ELR (cell line): ENCODE measurements at places on chromosomes 5 and 9.
A peak's percentile ranks its signal among the peaks of the same experiment; 100 is the strongest.

- no peak for DNase-seq
These were observed 48.4 kb downstream of the COX7C start for GRCh38 chr5:86665984-86666760.

- no peak for DNase-seq
These were observed 94.1 kb downstream of the APBA1 start for GRCh38 chr9:69578026-69578425.

GRCh38 chr9:130895481-130896232, 955 bp downstream of the QRFP start:
- no peak for DNase-seq

DNA sequence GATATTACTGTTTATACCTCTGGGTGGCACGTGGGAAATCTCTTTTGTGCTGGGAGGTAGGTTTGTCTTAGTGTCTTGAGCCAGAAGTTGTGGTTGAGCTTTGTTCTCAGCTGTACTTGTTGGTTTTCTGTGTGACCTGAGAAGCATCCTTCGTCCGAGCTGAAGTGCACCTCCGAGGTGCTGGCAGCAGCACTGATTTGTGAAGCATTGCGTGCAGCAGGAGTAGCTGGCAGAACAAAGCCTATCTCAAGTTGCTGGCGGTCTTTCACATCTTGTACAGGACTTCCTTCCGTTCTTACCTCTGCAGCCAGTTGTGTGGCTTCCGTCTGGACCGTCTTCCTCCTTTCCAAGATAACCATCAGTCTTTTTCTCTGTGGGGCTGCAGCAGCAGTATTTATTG, 4.3 kb downstream of the PRRC2B start:
- no peak for DNase-seq

- no peak for DNase-seq
These were observed 715.2 kb upstream of the ZNF608 start for GRCh38 chr5:125461641-125462072.

- DNase-seq, result no peak
These were observed 567.4 kb downstream of the PRR16 start for GRCh38 chr5:121031491-121031890.

DNA sequence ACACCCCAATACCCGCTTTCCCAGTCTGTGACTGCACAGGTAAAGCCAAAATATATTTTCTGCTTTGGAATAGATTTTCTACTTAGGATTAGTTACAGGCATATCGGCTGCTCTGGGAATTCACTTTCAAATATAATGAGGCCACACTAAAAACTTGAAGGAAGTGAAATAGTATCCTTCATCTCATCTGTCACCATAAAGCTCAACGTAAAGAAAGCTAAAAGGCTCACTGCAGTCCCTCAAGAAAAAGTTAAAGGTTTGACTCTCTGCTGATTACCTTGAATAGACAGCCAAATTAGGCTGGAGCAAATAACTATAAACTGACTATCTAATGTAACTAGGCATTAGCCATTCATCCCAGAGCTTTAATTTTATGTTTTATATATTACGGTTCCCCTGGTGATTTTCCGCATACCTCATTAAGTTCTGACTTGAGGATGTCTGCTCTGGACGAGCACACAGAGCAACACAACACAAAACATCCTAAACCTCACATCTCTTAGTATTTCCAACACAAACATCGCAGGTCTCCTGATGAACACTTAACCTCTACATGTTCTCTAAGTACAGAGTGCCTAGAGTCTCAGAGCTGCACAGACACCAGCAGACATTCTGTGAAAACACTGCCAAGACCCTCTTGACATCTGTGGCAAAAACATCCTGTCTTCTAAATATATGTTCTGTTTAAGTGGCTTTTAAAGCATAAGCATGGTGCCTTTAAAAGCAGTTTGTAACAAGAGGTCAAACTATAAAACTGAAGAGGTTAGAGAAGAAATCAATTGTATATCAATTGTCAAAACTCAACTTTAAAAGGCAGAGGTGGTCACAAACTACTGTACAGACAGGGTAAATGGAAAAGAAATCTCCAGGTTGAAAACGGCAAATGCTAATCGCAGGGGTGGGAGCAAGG, 35.4 kb downstream of the ELAVL2 start:
- DNase-seq, result no peak

DNA sequence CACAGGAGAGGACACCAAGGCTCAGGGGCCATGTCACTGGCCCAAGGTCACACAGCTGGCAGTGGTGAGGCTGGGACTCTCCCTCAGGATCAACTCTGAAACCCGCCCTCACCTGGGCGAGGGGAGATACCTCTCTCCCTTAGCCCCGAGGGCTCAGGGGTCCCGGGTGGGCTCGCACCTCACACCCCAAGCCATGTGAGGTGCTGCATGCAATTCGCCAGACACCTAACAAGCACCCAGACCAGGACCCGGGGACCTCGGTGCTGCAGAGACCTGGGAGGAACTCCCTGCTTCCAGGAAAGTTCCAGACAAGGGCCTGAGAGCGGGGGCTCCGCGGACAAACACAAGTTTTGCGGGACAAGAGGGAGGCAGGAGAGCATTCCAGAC, 19.3 kb downstream of the BRD3 start:
- DNase-seq, result no peak

GRCh38 chr5:40906351-40906751, 2.9 kb upstream of the C7 start:
- peak; percentile 4 for DNase-seq

DNA sequence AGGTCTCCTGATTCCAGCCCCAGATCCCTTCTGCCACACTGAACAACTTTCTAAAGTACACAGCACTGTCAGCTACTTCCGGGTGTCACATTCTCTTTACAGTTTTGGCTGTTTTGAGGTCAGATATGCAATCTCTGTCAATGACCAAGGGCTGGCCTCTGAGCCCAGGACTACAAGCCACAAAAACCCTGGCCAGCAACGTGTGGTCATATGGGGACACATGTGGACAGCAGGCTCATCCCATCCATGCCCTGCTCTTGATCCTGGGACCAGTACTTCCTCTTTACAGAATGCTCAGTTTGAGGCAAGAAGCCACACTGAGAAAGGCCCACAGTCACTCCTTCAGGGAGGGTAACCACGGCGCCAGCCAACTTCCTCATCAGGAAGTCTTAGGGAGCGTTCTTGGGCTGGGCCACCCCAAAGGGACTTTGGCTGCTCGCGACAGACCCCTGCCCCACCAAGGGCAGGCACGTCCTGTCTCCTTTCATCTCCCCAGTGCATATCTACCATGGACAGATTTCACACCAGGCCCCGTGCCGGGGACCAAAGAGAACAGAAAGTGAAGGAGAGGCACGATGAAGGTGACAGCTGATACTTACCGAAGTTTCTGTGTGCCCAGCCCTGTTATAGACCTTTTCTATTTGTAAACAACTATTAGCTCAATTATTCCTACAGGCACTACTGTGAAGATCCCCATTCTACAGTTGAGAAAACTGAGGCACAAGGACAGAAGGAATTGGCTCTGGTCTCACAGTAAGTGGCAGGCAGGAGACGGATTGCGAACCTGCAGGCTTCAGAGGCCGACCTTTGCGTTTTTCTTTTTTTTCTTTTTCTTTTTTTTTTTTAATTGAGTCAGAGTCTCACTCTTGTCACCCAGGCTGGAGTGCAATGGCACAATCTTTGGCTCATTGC, 37.3 kb downstream of the STK10 start:
- no peak for DNase-seq

DNA sequence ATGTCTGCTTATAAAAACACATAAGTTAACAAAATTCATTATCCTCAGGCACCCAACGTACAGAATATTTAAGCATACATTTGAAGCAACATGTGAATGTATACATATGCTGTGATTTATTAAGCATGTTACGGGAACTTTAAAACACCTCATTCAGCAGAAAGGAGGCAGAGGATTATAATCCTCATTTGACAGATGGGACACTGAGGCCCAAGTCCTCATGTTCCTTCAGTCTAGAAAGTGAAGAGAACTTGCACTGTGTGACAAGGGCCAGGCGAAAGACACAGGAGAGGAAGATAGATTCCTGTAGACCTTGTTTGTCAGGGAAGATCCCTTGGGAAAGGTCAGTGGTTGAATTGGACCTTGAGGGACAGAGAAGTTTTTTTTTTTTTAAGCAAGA, 7.6 kb upstream of the PSMD5 start:
- DNase-seq, result no peak

GRCh38 chr9:21796768-21797167, 5.7 kb upstream of the MTAP start:
- DNase-seq, result peak; percentile 54

DNA sequence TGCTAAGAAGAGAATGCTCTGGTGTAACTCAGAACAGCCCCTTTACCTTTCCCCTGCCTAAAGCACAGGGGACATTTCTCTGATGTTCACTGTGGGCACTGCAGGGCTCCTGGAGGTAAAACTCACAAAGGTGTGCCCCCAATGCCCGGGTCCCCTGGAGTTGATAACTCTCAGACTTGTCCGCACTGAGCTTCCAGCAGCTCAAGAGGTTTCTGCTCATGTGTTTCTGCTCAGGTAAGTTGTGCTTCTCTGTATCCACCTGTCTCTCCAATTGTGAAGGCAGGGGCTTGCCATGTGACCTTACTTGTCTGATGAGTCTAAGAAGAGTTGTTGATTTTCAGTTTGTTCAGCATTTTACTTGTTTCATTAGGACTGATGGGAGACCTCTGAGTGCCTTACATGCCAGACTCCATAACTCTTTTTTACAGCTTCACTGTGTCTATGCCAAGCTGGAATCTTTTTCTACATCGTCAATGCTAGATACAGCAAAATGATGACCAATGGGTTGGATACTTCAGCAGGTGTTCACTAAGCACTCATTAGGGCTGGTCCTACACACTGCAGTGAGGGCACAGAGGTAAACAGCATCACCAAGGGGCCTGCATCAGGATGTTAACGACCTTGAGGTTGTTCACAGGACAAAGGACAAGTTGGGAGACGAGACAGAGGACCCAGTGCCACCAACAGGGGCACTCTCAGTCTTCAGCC, 56.4 kb downstream of the MRPL36 start:
- DNase-seq, result no peak

- peak; percentile 4 for DNase-seq
These were observed 107.6 kb downstream of the RNF180 start for GRCh38 chr5:64273276-64273675.

GRCh38 chr9:114677418-114677817, 4.6 kb downstream of the TEX48 start:
- peak; percentile 100 for DNase-seq

DNA sequence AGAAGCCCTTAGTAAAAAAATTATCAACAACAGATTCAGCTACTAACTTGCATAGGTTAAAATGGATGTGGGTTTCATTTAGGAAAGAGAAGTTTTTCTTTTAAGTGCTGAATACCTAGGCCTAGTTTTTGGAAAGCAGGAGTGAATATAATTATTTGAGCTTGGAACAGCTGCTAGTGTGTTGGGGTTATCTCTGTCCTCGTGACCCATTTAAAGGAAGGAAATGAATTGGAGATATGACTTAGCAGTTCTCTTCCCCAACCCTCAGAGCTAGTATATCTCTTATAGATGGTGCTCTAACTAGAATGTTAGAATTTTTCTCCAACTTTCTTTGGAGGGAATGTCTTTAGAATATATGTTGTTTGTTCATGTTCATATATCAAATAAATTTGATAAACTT, 38.6 kb downstream of the ZNF366 start:
- DNase-seq, result no peak

GRCh38 chr5:158802941-158803341, 296.8 kb downstream of the EBF1 start:
- DNase-seq, result no peak

GRCh38 chr5:135880278-135880677, 15.4 kb downstream of the IL9 start:
- DNase-seq, result peak; percentile 47

DNA sequence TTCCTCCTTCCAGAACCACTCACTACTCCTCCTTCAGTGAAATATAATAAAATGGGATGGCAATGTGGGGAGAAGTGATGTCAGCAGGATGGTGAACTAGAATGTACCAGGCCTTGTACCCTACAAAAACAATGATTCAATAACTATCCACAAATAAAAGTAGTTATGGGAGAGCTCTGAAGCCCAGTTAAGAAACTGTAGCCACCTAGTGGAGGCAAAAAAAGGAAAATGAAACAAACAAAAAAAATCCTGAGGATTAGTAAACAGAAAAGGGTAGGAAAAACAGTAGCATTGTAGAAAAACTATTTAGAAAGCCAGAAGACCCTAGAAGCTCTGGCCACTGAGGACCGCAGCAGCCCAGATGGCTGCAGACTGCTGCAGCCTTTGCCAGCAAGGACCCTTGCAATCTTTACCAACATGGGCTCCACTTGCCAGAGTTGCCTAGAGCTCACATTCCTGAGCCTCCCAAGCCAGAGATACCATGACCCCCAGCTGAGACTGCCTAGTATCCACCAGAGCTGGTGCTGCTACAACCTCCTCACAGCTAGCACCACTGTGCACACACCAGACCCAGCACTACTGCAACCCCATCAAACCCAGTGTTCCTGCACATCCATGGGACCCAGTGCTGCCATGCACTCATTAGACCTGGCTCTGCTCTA, 259.7 kb upstream of the MSX2 start:
- DNase-seq, result no peak

GRCh38 chr9:69573651-69574050, 98.5 kb downstream of the APBA1 start:
- peak; percentile 19 for DNase-seq

DNA sequence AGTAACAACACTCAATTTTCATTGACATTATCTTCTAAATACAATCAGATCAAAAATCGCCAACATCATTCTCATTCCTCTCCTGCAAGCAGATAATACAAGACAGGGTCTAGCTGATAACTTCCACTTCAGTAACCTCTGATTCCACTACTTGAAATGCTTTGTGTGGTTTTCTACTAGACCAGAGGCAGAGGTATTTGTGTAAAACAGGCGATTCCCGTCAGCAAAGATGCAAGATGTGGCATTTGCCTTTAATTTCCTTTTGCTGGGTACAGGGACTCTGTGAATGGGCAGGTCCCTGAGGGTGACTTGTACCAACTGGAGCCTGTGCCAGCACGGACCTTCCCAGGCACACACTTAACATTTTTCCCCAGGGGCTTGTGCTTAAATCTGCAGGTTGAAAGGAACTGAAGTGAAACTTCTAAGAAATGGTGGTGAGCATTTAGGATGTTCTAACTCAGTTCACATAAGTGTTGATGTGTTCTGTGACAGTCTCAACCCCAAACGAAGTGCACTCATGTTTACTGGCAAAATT, 625.5 kb upstream of the WWC1 start:
- no peak for DNase-seq

GRCh38 chr5:163106098-163106497, 331.3 kb upstream of the CCNG1 start:
- no peak for DNase-seq

GRCh38 chr9:134776080-134776796, 104.4 kb upstream of the FCN2 start:
- peak; percentile 36 for DNase-seq

DNA sequence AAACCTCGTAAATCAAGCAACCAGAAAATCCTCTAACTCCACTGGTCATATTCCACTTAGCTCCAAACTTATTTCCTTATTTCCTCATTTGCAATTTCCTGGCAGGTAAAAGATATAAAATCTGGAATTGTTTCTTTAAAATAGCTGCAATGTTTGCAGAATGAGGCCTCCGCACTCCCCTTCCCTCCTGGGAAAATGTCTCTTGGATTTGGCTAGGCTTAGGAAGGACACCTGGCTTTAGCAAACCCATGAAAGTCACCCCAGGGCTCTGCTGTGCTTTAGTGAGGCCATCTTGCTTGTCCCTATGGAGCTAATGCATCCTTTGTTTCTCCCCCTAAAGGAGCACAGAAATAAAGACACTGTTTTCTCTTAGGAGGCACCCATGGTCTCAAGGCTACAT, 10.5 kb downstream of the ARSB start:
- no peak for DNase-seq
